ENCODE measurements at places on chromosomes 13 and 19.
A peak's percentile ranks its signal among the peaks of the same experiment; 100 is the strongest.

DNA sequence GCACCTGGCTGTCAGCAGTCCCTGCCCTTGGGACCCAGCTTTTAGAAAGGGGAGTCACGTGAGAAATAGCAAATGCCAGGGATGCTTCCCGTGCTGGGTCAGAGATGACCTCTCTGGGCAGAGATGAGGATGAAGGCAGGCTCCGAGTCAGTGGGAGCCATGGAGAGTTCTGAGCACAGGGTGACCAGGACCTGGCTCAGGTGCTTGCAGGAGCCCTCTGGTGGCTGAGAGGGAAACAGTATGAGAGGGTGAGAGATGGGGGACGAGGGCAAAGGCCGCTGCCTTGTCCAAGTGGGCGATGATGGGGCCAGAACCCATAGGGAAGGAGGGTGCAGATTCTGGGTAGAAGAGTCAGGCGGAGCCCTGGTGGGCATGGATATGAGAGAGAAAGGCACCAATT, 15.8 kb downstream of the TMED1 start:
- no peak for DNase-seq

- DNase-seq: no peak
Observed at GRCh38 chr13:90742381-90742780, 605.1 kb upstream of the MIR17HG start.

DNA sequence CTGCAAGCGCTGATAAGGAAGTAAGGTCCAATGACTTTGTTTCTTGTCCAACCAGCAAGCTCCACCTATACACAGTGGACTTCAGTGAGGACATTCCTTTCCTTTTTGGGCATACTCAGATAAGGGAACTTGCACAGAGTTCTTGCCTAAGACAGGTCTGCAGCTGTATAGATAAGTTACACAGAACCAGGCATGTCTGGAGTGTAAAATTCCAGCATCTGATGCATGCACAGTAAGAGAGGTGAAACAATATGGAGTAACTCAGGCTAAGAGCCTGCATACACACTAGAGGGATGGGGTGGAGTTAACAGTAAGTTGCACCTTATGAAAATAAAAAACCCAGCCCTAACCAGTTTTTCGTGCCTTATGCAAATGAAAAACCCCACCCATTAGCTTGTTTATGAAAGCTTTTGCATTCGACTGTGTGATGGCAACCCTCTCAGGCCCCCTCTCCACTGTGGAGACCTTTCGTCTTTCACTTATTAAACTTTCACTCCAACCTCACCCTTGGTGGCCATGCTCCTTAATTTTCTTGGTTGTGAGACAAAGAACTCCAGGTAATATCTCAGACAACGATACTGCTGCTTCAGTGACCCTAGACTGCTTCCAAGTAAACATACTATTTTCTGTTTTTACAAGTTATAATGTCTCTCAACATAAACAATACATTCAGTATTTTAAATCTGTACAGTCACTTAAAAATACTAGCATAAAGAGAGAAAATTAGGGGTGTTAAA, 2859.0 kb upstream of the PCDH20 start:
- no peak for DNase-seq

- DNase-seq: no peak
Observed at GRCh38 chr13:111539791-111540446, 219.5 kb downstream of the TEX29 start.

- no peak for DNase-seq
Observed at GRCh38 chr13:44394658-44395057, 21.0 kb downstream of the SERP2 start.

DNA sequence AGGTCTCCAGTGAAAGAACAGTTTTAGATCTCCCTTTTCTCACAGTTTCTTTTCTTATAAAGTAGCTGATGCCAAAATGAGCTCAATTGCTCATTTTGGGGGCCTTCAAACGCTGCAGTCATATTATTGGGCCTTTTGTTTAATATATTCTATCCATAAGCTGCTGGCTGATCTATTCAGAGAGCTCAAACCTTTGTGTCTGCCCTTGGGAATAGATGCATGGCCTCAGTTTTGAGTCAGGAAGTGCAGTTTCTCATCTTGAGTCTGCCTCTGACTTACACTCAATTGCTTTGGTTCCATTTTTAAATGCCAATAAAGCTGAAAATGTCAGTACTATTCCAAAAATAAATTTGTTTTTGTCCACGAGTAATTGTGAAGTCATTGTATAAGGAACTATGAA, 468.9 kb downstream of the KLF12 start:
- no peak for DNase-seq

DNA sequence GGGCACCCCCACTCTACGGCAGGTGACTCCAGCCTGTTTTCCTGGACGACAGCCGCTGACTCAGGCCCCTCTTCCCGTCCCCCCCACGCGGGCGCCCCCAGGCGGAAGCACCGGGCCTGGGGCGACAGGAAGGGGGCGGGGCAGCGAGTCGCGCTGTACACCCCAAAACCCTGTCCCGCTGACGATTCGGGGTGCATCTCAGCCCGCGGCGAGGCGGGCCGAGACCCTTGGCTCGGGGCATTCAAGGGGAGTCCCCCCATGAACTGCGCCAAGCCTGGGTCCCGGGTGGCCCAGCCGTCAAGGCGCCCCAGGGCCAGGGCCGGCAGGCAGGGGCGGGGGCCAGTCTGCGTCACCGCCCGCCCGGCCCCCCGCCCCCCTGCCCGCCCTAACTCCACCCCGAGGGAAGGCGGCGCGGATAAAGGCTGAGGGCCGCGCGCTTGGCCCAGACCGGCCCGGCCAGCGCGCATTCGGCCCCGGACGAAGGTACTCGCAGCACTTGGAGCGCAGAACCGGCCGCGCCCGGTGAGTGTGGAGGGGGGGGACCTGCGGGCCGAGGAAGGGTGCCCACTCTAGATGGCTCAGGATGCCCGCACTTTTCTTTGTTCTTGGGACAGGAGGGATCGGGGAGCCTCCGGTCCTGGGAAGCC, at the start of gene MIDN:
TSS of gene MIDN (plus strand) at position 445 of the 647 bp plus-strand sequence. CDS start 1,714 bp downstream, outside the sequence.
- DNase-seq: peak; percentile 84

DNA sequence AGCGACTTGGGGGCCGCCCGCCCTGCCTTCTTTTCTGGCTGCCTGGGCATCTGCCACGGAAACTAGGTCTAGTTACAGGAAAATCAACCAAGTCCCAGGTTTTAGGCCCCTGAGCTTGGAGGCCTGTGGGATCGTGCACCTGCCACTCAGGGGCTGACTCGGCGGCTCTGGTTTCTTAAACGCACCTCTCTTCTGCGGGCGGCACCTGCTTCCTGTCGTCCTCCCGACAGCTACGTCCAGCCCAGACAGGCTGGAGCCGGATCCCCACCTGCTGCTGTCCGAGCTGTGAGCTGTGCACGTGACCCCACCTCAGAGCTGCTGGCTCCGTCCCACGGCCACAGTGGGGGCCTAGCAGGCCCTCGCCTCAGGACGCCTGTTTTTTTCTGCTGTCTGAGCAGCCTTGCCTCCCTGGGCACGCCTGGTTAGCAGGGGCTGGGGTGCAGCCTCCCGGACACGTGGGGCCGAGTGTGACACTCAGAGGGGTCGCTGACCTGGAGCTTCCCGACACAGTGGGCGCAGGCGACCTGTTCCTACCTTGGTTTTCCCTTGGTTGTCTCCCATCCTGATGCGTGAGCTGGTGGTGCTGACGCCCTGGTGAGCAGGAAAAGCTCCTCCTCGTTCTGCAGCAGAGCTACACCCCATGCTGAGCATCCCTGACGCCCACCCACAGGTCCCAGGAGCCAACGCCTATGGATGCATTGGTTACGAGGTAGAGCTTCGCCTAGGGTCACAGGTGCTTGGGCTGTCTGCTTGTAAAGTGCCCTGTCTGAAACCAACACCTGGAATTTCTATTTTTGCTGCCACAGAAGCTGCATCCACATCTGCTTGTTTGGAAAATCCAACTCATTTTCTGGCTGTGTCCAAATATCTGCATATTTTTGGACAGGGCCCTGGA, 17.5 kb downstream of the TMEM255B start:
- no peak for DNase-seq

DNA sequence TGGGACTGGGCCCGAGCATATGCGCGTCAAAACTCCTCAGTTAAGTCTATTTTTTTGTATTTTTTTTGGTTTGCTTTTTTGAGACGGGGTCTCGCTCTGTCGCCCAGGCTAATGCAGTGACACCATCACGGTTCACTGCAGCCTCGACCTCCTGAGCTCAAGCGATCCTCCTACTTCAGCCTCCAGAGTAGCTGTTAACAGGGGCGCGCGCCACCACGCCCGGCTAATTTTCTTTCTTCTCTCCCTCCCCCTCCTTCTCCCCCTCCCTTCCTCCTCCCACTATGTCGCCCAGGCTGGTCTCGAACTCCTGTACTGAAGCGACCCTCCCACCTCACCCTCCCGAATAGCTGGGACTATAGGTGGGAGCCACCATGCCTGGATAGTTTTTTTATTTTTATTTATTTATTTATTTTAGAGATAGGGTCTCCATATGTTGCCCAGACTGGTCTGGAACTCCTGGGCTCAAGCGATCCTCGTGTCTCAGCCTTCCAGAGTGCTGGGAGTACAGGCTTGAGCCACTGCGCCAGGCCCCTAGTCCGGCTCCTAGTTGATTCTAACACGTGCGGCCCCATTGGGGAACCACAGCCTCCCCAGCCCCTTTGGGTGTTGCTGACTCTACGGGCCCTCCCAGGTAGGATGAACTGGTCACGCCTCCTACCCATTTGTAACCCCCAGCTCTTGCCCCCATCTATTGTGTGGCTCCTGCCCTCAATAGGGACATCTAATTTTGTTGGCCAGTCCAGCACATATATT, 806 bp upstream of the ZNF837 start:
- DNase-seq: no peak

DNA sequence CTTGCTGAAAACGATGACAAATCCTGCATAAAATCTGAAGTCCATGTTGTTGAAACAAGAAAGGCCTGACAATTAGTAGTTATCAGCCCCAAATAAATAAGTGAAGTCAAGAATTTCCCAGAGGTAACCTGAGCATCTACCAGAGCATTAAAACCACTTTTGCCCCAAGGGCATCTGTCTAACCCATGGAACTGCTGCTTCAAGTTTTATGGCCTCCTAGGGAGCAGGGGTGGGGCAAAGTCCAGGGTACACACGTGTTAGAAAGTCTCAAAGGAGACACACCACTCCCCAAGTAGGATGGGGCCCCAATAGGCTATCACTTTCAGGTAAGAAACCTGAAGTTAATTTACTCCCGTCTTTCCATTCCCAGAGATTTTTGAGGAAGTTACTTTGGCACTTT, 81.1 kb downstream of the CACNA1A start:
- DNase-seq: peak; percentile 40

DNA sequence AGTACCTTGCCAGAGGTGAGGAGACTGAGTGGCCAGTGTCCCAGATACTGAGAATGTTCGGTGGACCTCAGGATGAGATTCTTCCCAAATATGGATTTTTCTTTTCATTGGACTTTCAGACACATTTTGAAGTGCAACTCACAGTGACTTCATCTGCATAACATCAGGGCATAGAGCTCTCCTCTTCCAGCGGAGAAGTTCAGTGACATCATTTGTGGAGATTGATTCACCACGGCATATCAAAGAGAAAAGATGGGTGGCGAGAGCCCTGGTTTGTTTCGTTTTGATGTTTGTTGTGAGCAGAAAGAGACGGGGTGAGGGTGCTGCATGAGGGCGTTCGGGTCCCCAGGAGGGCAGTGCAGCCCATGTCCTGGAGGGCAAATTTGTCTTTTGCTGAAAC, 120.1 kb upstream of the GPR12 start:
- DNase-seq: peak; percentile 9

- DNase-seq: no peak
Observed at GRCh38 chr13:60689571-60689970, 292.6 kb downstream of the TDRD3 start.
